ENCODE measurements at places on chromosomes 11 and 22. TPM values are rescaled to one million over a fixed set of nuclear protein-coding genes. Genes with fewer than 3 reads are reported as not detected.

Gene PRSS23
- 13.2 TPM for total RNA-seq

Gene BTG4
- total RNA-seq = not detected

Gene RTN4R
- 0.85 TPM for total RNA-seq

Gene RAB30
- 29.4 TPM for total RNA-seq

Gene PLEKHA7
- total RNA-seq = 32.7 TPM

Gene TRIM34
- 2.2 TPM for total RNA-seq

Gene FADS1
- 25.4 TPM for total RNA-seq

Gene APOL5
- total RNA-seq = not detected

Gene CRYAB
- 8,275 TPM for total RNA-seq

Gene MS4A3
- not detected for total RNA-seq

Gene OR52E8
- not detected for total RNA-seq

Gene SYT13
- 5.5 TPM for total RNA-seq

Gene GPHA2
- total RNA-seq = not detected

Gene KBTBD3
- 10.5 TPM for total RNA-seq

Gene CYTH4
- 29.3 TPM for total RNA-seq

Gene BTBD18
- total RNA-seq = not detected

All from heart right ventricle (tissue), 16 donors.